ENCODE measurements at places on chromosomes 5 and 9.
A peak's percentile ranks its signal among the peaks of the same experiment; 100 is the strongest.

DNA sequence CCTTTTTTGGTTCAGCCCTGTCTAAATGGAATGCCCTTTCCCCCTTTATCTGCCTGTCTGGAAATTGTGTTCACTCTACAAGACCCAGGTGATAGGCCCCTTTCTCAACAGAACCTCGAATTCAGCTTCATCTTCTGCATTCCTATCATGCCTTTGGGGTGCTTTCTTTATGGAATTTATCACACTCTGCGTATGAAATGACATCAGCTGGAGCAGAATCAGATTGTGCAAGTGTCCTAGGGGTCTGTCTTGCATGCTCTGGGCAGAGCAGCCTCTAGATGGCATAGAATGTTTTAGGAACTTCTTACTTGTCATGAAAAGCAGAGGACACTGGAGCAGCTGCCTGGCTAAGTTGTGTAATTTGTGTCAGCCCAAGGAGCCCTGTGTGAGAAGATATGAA is 84.9 kb downstream of the ISL1 start:
- no peak for DNase-seq

- no peak for DNase-seq
Measured at GRCh38 chr5:151298063-151298855, 5.3 kb downstream of the SLC36A3 start.

DNA sequence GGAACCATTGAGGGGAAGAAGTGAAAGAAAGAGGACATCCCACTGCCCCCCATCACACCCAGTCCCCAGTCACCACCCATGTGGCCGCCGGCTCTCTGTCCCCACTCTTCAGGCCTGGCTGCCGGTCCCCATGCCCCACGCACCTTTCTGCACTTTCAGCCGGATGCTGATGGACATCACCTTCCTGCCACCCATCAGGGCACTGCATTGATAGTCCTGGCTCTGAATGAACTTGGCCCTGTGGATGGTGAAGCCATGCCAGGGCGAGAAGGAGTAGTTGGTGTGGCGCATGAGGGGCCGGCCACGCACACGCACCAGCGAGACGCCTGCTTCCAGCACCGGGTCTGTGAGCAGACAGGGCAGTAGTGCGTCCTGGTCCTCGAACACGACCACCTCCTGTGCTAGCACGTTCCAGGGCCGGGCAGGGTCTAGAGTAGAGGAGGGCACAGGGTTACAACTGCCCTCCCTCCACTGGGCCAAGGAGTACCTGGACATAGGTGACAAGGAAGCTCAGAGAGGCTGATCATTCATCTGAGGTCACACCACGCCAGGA is 6.4 kb downstream of the CSF1R start:
- no peak for DNase-seq

GRCh38 chr5:90342576-90342975 is 67.0 kb downstream of the CETN3 start:
- DNase-seq = no peak

DNA sequence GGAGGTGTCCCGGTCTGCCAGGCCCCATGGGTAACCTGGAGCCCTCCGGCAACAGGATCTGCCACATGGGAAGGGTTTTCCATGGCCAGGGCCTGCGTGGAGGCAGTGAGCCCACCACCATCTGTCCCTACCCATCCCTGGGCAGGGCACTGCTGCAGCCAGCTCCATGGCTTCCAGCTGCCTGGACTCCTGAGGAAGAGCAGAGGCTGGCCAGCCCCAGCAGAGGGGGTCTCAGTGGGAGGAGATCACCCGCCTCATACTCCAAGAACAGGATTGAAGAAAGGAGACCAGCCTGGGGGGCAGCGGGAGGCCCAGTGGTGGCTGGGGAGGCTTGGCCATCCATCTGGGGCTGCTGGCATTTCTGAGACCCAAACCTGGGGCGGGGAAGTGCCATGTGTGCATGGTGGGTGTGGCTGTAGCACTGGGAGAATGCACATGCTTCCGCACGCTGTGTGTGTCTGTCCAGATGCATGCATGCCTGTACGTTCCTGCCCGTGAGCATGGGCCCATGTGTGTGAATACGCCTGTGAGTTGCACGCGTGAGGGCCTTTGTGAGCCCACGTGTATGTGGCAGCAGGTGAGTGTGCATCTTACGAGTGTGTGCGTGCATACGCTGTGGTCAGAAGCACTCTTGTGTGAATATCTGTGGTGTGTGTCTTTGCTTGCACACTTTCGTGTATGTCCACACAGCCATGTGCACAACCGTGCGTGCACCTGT is 78.5 kb downstream of the LMX1B start:
- no peak for DNase-seq

DNA sequence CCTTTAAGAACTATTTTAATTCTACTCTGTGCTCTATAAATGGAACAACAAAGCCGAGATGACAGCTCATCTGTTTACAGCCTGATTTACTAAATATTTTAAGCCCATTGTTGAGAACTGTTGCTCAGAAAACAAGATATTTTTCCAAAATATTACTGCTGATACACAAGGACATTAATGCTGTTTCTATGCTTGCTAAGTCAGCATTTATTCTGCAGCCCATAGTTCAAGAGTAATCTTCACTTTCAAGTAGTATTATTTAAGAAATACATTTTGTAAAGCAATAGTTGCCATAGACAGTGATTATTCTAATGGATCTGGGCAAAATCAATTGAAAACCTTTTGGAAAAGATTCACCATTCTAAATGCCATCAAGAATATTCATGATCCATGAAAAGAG is 208.3 kb downstream of the CDH12 start:
- no peak for DNase-seq

GRCh38 chr9:122217640-122218039 is 11.1 kb downstream of the LHX6 start:
- no peak for DNase-seq

GRCh38 chr5:92917044-92917443 is 664.0 kb downstream of the NR2F1-AS1 start:
- no peak for DNase-seq

GRCh38 chr9:38023661-38024035 is 45.4 kb downstream of the SHB start:
- DNase-seq = no peak

DNA sequence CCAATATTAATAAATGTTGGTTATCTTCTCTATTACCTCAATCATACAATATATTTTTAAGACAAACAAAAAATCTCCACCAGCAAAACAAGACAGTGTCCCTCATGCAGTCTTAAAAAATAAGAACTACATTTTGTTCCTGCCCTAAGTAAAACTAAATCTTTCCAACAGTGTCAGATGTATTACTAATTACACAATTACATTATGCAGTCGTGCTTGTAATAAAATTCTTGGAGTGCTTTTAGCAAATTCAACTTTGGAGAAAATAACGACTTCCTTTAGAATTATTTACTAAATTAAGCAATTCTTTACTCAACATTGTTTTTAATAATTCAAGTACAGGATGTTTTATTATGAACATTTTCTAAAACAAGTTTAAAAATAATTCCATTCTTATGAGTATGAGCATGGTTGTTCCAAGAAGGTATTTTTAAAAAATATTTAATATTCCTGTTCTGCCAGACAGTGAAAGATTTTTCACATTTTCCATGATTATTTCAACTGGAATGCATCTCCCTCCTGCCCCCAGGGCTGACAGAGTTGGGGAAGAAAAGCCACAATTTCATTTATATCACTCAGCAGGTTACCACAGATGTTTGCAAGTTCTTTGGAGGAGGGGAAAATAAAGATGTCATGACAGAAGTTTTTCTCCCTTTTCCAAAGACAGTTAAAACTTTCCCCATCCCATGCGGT is 137.9 kb downstream of the FAM114A2 start:
- no peak for DNase-seq

DNA sequence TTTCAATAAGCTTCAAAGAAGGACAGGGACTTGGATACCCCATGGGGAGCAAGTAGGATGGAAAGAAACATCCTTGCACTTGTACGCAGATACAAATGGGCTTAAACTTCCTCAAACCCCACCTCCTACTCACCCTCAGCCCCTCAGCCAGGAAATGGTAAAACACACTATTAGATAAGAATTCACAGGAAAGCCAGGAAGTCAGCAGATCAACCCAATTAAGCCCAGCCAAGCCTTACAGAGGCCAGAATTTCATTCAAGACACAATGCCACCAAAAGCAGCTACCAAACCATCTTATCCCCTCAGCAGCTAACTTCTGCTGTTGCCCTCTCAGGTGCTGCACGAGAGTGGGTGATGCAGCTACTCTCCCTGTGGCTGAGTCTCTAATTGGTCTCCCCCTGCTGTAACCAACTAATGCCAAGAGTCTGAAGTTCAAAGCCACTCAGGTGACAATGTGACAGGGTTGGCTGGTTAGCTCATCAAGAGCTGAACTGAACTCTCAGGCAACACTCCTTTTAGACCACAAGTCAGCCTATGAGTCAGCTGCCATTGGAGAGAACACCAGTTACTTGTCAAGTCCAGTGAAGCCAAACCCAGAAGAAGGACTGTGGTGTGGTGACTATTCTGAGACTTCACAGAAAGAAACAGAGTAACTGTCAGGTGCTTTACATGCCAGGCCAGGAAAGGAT is 201.9 kb downstream of the ZNF608 start:
- DNase-seq = no peak

GRCh38 chr5:133428072-133428660 is 184.2 kb downstream of the FSTL4 start:
- DNase-seq = no peak

- DNase-seq = no peak
Measured at GRCh38 chr5:127410959-127411358, 106.5 kb upstream of the PRRC1 start.

DNA sequence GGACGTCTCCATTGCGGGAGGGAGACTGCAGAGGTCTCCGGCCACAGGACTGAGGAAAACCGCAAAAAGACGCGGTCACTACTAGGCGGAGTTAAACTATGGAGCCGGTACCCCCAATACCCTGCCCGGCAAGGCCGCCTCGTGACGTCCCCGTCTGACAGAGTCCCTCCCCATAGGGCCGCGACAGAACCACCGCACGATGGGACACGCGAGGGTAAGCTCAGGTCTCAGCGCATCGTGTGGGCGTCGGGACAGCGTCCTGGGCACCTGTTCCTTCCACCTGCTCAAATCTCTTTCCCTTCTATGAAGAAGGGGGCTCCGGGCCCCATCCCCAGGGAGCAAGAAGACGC is 35.2 kb upstream of the GLDC start:
- DNase-seq = peak; percentile 54

- DNase-seq = no peak
Measured at GRCh38 chr9:84856181-84856632, 186.7 kb downstream of the NTRK2 start.

DNA sequence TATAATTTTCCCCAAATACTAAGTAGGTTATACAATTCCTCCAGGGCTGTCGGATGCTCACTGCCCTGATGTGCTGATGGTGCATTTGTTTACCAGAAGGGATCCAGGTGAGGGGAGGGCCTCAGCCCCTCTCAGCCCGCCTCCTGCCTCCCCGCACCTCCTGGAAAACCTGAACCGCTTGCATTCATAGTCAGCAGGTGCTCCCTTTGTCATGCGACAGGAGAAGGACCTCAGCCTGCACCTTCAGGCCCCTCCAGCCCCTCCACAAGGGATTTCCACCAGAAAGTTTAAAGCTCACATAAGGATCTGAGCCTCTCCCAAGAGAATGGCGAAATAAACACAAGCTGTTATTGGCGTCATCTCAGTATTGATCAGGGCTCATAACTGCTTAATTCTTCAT is 36.5 kb upstream of the NTNG2 start:
- no peak for DNase-seq

GRCh38 chr9:111926421-111926875 is 29.8 kb downstream of the UGCG start:
- peak; percentile 48 for DNase-seq

GRCh38 chr5:102969641-102970040 is 150.3 kb downstream of the GIN1 start:
- no peak for DNase-seq

All from stimulated activated CD4-positive, alpha-beta T cell treated with anti-CD3 and anti-CD28 coated beads, Interleukin-2, amount 100 ng/mL, for 4 hours (primary cell).